Stimulated activated CD4-positive, alpha-beta T cell treated with anti-CD3 and anti-CD28 coated beads, Interleukin-15, amount 100 ng/mL, for 24 hours (primary cell): ENCODE measurements at places on chromosomes 6 and 20.
A peak's percentile ranks its signal among the peaks of the same experiment; 100 is the strongest.

GRCh38 chr20:1299522-1299921 lies 29.4 kb downstream of the SDCBP2 start:
- peak; percentile 61 for DNase-seq

- no peak for DNase-seq
Measured at GRCh38 chr6:7207720-7208119, 100.0 kb downstream of the RREB1 start.

GRCh38 chr20:41116282-41116956 lies 20.9 kb upstream of the PLCG1 start:
- DNase-seq: no peak

GRCh38 chr20:48025661-48026060 lies 240.4 kb upstream of the SULF2 start:
- DNase-seq: no peak

- DNase-seq: peak; percentile 63
Measured at GRCh38 chr6:14875481-14876063, 370.3 kb upstream of the JARID2 start.

DNA sequence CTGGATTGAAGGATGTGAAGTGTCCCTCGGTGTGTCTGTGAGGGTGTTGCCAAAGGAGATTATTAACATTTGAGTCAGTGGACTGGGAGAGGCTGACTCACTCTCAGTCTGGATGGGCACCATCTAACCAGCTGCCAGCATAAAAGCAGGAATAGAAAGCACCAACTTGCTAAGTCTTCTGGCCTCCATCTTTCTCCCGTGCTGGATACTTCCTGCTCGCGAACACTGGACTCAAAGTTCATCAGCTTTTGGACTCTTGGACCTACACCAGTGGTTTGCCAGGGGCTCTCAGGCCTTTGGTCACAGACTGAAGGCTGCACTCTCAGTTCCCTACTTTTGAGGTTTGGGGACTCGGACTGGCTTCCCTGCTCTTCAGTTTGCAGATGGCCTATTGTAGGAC lies 220.3 kb upstream of the LRFN2 start:
- DNase-seq: no peak

DNA sequence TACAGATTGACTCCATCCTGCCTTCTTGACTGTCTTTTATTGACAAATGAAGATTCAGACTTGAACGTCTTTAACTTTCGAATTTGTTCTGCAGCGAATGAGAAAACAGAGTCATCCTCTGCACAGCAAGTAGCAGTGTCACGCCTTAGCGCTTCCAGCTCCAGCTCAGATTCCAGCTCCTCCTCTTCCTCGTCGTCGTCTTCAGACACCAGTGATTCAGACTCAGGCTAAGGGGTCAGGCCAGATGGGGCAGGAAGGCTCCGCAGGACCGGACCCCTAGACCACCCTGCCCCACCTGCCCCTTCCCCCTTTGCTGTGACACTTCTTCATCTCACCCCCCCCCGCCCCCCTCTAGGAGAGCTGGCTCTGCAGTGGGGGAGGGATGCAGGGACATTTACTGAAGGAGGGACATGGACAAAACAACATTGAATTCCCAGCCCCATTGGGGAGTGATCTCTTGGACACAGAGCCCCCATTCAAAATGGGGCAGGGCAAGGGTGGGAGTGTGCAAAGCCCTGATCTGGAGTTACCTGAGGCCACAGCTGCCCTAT lies 12.2 kb downstream of the BRD2 start:
- DNase-seq: no peak

DNA sequence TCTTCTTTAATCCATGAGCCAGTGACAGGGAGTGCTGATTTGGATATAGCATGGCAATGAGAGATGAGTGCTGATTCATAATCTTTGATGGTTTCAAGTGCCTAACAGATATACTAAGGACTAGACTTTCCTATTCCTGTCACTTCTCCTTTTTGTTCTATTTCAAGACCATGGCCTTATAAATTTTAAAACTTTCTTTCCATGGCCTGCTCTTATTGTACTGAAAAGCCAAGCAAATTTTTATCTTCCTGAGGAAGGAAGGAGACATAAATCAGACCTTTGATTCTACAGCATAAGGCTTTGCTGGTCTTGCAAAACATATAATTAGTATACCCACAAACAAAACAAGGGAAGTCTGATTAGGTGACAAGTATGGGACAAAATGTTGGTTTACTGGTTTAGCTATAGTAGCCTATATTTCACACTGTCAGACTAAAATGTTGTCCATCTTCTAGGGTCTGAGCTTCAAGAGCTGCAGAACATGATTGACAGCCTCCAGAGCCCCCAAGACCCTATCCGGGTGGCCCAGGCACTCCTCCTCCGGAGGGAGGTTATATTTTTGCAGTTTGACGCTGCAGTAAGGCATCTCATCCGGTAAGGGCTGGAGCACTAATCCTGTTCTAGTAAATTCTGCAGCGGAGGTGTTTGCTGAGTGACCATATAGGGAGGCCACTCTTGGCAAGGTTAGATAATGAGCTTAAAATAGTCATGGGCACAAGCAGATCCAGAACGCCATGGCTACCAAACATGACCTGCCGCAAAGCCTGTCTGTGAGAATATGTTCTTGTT lies 82.3 kb downstream of the CD164 start:
- DNase-seq: no peak

GRCh38 chr6:68368845-68369244 lies 266.2 kb upstream of the ADGRB3 start:
- DNase-seq: no peak

- no peak for DNase-seq
Measured at GRCh38 chr6:104704191-104704590, 155.5 kb downstream of the HACE1 start.

GRCh38 chr20:7585126-7585679 lies 355.1 kb downstream of the HAO1 start:
- DNase-seq: no peak

DNA sequence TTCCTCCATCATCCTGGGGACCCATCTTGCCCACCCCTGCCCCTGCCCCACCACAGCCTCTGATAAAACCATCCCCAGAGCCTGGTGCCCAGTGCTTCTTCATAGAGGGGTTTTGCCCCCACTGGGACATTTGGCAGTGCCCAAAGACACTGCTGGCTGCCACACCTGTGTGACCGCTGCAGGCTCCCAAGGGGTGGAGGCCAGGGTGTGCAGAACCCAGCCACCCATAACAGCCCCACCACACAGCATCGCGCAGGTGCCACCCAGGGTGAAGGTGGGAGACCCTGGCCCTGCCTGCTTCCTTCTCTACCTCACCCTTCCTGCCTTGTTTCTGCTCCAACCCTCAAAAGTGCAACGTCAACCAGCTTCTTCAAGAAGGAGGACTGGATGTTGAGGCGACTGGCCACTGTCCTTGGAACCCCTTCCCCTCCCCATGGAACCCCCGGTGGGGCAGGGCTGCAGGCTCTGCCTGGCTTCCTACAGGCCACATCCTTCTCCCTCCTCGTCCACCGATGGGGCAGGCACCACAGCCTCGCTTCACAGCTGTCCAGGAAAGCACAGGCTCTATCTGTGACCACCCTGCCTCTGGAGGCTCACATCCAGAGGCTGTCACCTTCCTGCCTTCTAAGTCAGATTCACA lies 79.2 kb upstream of the MPC1 start:
- DNase-seq: no peak

- DNase-seq: no peak
Measured at GRCh38 chr6:108920751-108921150, 72.5 kb downstream of the ARMC2 start.

DNA sequence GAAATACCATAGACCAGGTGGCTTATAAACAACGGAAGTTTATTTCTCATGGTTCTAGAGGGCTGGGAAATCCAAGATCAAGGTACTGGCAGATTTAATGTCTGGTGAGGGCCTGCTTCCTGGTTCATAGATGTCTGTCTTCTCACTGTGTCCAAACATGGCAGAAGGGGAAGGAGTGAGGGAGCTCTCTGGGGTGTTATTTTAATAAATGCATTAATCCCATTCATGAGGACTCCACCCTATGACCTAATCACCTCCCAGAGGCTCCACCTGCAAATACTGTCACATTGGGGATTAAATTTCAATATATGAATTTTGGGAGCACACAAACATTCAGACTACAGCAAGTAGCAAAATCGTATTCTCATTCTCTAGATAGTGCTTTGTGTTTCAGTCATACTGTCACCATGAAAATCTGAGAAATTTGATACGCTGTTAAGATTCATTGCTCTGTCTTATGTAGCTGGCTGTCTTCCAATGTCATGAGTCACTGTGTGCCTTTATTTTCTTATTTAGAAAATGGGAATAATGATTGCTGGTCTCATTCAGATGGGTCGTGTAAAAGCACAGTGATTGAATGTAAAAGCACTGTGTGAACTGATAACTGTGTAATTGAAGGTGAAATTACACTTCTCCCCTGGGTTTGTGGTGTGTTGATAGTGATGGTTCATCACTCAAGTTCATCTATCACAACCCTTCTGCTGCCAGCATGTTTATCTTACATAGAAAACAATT lies 8.9 kb upstream of the ERVFRD-1 start:
- no peak for DNase-seq

DNA sequence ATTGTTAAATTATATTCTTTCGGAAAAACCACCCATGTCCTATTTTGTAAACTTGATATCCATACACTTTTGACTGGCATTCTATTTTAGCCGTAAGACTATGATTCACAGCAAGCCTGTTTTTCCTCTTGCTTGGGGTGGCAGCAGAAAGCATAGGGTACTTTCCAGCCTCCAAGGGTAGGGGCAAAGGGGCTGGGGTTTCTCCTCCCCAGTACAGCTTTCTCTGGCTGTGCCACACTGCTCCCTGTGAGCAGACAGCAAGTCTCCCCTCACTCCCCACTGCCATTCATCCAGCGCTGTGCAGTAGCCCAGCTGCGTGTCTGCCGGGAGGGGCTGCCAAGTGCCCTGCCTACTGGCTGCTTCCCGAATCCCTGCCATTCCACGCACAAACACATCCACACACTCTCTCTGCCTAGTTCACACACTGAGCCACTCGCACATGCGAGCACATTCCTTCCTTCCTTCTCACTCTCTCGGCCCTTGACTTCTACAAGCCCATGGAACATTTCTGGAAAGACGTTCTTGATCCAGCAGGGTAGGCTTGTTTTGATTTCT lies 2.1 kb upstream of the ESR1 start:
- DNase-seq: no peak

DNA sequence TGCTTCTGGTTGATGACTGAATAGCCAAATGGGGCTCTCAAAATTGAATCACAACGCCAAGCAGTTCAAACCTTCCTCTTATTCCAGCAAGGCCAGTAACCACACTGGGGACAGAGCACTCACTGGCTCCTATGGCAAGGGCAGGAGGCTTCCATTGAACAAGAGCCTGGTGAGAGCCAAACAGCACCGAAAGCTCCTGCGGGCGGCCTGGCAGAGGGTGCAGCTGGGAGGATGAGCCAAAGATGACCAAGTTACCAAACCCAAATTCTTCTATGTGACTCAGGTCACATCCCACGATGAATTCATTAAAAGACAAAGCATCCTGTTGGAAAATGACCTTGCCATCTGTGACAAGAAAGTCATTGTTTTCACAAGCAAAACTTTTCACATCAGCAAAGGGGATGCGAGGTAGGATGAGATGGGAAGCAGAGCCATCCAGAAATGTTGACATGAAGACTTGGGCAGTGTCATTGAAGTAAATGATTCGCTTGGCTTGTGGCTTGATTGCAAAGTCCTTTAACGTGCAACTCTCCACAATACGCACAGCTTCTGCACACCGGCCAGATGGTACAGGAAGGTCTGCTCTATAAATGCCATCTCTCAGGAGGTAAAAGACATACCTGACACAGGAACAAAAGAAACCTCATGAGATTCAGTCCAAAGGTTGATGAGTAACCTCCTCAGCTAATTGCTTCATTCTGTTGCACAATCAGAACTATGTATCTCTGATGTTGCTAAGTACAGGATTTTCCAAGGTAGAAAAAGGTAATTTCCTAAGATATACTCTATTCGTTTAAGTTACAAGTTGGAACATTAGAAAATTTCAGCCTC lies 36.3 kb downstream of the ROS1 start:
- no peak for DNase-seq

DNA sequence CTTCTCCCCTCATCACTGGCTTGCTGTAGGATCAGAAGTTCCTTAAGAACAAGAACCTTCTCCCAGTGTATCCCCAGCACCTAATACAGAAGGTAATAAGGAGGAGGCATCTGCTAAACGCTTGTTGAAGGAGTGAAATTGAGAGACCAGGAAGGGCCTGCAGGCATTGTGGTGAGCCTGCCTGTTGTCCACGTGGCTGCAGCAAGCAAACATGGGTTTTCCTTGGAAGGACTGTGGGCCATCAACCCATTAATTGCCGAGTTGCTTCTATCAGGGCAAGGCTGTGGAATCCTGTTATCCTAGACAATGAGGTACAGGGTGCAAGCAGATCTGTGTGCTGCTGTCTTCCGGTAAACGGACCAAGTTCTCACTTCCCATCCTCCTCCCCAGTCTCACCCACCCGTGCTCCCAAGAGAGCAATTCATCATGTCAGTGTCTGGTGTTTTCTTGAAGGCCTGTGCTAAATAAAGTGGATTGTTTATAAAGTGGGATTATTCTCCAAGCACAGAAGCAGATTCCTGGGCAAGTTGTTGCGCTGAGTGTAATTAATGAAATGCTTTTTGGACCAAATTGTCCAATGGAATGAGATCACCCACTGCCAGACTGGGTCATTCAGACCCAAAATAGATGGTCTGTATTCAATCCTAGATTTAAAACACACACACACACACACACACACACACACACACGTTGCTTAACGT lies 164.6 kb upstream of the CDYL start:
- no peak for DNase-seq

DNA sequence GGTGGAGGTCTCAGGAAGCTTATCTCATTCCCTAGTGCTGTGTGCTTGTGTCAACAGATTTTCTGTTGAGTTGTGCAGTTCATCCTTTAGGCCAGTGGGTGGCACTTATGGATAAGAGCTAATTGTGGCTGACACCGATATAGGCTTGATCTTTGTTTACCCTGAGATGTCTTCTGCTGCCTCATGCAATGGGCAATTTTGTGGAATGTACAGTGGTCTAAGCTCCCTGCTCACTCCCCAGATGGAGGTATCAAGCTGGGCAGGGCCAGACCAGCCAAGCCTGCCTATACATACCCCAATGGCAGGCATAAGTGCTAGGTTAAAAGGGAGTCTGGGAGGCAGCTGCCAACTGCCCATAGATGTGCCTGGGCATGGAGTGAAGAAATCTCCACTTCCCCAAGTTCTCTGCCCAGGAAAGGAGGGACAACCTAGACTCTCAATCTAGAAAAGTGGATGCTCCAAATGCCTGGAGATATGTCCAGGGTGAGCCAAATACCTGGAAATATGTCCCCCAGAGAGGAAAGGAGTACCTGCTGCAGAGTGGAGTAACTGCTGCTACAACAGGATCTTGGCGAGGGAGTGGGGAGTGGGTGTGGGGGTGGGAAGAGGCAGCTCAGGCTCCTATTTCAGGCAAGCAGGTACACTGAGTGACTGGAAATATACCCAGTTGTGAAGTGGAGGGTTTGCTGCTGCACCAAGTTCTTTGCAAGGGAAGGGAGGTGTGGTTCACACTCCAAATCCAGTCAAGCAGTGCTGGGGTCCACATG lies 53.2 kb upstream of the ARG1 start:
- peak; percentile 55 for DNase-seq
